Stimulated activated CD8-positive, alpha-beta memory T cell treated with anti-CD3 and anti-CD28 coated beads, Interleukin-2, amount 100 ng/mL, for 1 hour (primary cell): ENCODE measurements at places on chromosomes 16 and 17.

- DNase-seq: no peak
These were observed 44.1 kb upstream of the GRIN2A start for GRCh38 chr16:10226141-10226986.

DNA sequence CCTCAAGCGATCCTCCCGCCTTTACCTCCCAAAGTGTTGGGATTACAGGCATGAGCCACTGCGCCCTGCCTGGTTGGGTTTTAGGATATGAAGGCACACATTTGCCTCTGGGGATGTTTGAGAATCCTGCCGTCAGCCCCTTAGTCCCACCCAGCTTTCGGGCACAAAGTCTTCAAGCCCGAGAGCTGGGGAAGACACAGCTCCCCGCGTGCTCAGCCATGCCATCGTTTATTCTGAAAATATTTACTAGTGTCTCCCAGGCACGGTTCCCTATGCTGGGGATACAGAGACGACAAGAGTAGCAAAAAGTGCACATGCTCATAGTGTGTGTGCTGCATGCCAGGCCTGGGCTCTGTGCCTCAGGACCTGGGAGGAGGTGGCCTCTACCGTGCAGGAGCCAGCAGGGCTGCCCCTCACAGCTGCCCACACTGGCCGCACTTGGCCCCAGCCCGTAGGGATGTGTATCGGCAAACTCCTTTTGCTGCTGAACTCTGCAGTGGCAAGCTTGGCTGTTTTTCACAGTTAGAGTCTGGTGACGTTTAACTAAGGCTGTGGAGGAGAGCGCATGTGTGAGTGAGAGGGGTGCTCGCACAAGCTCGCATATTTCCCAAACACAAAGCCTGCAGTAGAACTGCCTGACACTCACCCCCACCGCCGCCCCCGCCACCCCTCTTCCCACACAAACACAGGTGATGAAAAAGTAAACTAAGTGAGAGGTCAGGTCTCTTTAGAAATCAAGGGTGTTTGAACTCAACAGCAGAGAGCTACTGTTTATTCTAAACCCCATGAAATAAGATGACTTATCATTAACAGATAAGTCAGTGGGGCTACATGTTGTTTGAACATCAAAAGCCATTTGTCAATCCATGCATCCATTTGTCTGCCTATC is 266.4 kb downstream of the MRTFB start:
- DNase-seq: no peak

DNA sequence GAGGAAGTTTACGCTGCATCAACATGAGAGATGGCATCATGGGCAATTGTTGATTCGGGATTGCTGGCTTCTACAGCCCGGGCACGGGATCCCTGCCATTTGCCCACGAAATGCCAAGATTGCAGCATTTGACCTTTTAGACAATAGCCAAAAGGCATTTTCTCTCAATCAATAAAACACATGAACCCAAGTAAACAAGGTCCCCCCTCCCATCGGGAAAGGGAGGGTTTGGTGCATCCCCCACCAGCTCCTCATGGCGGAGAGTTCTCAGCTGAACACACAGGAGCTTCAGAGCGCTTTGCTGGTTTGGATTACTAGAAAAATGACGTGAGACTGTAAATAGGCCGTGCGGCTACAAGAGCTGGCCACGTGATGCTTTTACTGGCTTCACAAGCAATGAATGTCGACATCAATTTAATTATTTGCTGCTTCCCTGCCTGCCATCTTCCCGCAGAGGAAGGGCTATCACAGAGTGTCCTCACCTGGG is 147.6 kb downstream of the C16orf95 start:
- DNase-seq: no peak

GRCh38 chr17:30222721-30223175 is 12.7 kb downstream of the SLC6A4 start:
- DNase-seq: no peak

- DNase-seq: no peak
These were observed 217.3 kb downstream of the RAB11FIP4 start for GRCh38 chr17:31608659-31609254.

GRCh38 chr17:9212376-9213302 is 191.3 kb downstream of the NTN1 start:
- DNase-seq: no peak

GRCh38 chr17:67718325-67718941 is 697 bp downstream of the NOL11 start:
- DNase-seq: peak; percentile 5

DNA sequence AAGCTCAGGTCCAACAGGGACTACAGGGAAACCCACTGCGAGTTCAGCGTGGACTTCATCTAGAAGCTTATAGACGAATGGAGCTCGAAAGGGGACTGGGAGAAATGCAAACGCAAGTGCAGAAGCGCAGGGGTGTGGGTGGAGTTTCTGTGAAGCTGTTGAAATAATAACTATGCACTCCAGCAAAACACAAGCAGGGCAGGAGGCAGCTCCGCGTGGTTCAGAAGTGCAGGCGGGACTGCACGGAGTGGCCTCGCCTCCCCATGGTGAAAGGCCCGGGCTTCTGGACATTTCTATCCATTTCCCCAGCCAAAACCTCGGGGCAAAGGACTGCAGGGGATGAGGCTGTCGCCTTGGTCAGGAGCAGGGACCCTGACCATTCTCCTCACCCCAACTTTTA is 74.5 kb downstream of the ZNF423 start:
- DNase-seq: no peak

DNA sequence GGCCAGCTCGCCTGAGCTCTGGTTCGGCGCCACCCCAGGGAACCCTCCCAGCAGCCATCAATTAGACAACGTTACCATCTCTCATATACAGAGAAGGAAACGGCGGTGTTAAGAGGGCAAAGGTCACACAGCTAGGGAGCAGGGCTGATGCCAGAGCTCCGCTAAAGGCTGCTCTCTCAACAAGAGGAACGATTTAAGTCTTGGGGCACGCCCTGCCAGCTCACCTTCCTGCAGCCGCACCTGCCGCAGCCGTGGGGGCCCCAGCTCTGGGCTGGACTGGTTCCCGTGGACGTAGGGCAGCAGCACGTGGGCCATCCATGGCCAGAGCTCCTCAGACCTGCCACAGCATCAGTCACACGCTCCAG is 43.5 kb downstream of the PKD1 start:
- no peak for DNase-seq

- DNase-seq: no peak
These were observed 101.8 kb downstream of the FTO start for GRCh38 chr16:53805752-53806151.

- no peak for DNase-seq
These were observed 17.4 kb downstream of the MFSD11 start for GRCh38 chr17:76755285-76755684.

DNA sequence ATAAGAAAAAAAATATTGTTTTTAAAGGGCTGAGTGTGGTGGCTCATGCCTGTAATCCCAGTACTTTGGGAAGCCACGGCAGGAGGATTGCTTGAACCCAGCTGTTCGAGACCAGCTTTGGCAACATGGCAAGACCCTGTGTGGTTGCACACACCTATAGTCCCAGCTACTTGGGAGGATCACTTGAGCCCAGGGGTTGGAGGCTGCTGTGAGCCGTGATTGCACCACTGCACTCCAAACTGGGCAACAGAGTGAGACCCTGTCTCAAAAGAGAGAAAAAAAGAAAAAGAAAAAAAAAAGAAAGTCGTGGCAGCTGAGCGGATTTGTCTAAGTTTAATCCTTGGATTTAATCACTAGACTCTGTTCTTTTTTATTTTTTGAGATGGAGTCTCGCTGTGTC is 6.3 kb upstream of the FCSK start:
- DNase-seq: no peak

- DNase-seq: no peak
These were observed 36.5 kb downstream of the GSE1 start for GRCh38 chr16:85649411-85650134.

DNA sequence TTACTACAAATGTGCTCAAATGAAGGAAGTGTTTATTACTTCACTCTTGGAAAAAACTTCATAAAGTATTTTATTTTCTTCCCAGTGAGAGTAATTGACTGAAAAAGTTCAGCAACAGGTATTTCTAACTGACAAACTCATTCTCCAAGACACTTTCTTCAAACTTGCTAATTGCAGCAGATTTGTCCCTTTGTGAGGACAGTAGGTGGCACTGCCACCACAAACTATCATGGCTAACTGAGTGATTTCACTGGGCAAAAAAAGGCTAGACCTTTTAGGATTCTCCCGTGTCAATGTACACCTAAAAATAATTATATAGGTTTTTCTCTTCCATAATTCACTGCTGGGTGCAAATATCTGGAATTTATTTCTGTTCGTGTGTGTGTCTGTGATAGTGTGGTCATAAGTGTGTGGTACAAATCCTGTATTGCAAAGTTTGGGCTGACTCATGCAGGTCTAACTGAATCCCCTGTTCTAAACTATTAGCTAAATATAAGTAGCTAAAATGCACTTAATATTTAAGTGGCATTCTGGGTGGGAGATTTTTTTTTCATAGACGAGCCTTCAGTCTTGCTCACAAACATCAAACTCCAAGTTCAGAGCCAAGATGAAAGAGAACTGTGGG is 3.9 kb downstream of the HS3ST3A1 start:
- DNase-seq: no peak

DNA sequence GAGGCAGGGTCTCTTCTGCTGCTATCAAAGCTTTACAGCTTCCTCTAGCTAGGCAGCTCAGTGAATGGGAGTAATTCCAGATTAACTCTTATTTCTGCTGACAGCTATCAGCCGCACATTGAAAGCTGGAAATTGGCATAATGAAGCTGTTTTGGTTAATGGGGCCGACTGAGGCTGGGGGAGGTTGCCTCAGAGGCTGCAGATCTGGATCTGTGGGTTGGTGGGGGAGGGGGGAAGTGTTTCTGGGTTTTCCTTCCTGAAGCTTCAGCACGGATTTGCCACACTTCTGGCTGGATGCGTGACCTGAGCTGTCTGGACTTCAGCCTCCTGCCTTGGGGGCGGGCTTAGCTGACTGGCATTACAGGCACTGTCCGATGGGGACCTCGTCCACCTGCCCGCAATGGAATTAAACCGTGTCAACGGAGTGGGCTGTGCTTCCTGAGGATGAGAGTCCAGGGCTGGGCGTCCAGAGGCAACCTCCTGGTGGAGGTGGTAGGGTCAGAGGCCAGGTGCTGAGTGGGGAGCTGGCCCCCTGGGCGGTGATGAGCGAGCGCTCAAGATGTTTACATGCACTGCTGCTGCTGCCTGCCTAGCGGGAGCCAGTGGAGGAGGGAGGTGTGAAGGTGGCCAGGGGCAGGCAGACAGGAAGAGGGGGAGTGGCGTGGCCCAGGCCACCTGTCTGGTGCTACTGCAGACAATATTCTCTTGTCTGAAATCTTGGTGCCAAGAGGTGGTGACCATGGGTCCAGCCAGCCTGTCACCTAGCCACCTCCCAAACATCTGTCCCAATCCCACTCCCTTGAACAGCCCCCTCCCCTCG is 6.7 kb upstream of the ABCC3 start:
- DNase-seq: no peak

GRCh38 chr17:42508426-42509165 is 27.4 kb upstream of the NAGLU start:
- DNase-seq: no peak

DNA sequence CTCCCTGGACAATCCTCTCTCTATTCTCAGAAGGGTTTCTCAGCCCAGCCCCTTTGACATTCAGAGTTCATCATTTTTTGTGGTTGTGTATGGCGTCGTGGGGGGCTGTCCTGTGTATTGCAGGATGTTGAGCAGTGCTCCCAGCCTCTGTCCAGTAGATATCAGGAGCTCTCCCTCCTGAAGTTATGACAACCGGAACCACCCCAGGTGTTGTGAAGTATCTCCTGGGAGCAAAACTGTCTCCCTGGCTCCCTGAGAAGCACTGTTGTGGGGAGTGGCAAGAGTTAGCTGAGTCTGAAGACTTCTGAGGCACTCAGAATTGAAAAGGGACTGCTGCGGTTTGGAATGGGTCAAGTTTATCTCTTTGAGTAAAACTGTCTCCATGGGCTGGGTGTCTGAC is 55.9 kb upstream of the MGAT5B start:
- no peak for DNase-seq

- no peak for DNase-seq
These were observed 14.1 kb downstream of the KRT39 start for GRCh38 chr17:40952661-40953060.

DNA sequence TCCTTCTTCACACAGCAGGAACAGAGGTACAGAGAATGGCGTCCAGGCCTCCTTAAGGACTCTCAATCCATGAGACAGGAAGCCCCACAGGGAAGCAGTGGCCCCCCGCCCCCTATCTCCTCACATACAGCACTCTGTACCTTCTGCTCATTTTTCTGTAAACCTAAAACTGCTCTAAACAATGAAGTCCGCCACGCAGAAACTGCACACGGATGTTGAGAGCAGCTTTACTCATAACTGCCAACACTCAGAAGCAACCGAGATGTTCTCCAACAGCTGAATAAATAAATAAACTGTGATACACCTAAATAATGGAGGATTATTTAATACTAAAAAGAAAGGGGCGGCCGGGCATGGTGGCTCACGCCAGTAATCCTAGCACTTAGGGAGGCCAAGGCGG is 9.9 kb downstream of the TBC1D16 start:
- DNase-seq: no peak

- DNase-seq: no peak
These were observed 13.2 kb downstream of the CD300LG start for GRCh38 chr17:43860077-43860725.

- no peak for DNase-seq
These were observed 44.4 kb downstream of the TNRC6A start for GRCh38 chr16:24773771-24774427.

DNA sequence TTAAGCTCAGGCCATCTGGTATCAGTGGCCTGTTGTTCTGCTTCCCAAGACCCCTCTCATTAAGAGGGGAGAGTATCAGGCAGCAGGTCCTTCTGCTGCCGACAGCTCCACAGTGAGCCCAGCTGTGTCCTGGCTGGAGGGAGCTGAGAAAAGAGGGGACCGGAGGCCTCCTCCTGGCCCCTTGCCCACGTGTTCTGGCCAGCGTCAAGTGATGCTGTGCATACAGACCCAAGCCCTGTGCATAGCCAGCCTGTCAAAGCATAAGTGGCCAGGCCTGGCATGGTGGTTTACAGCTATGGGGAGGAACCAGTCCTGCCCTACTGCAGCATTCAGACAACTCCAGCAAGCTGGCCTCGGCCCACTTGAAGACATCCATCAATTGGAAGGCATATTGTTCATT is 48.0 kb downstream of the ABCC6 start:
- DNase-seq: no peak

DNA sequence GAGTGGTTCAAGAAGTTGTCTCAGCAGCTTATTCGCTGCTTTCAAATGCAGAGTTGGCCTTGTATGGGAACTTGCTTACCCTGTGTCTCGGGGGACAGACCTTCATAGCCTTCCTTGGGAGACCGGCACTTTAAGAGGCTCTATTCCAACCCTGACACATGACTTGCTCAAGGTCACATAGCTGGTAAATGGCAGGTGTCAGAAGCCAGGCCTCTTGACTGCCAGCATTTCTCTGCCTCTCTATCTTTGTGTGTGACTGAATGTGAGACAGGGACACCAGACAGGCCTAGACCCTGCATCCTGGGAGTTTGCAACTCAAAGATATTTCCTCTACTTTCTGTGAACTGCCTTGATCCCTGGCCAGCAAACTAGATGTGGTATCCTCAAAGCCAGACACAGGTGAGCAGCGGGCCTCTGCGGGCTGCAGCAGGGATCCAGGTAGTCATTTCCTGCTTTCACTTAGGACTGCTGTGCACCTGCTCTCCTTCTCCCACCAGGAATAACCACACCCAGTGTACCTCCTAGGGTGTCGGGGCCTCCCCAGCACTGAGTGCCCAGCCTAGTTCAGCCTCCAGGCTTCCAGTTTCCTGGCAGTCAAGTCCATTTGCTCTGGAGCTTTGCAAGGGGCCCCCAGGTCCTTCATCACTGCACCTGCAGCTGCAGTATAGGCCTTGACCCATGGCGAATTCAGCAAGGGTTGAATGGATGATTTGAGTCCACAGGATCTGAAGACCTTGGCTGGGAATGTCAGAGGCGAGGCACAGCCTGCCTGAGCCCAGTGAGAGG is 116.6 kb upstream of the TNRC6C start:
- DNase-seq: no peak
